Left lung (tissue), 14 donors: ENCODE measurements at places on chromosomes 6 and 20. TPM values are rescaled to one million over a fixed set of nuclear protein-coding genes. Genes with fewer than 3 reads are reported as not detected.

DNA sequence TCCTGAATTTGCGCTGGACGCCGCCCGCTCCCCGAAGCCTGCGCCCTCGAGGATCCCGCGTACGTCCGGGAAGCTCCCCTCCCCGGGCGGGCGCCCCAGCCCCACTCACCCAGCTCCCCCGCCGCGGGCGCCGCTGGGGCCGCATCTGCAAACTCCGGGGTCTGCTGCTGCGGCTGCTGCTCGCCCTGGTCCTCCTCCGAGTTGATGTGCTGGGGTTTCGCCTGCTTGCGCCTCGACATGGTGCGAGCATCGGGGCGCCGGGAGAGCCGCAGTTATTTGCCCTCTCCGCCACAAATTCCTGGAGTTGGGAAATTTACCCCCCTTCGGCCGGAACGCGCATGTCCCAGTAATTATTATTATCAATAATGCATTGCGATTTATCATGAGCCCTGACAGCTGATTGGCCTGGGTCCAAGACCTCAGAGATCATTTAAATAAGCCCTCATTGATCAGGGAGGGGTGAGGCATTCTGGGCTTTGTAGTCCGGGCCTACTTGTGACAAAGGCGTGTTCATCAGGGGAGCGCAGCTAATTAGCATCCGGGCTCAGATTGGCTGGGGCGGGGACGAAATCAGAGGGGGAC, at the start of gene SALL4:
Gene SALL4, minus strand, starts transcription at position 352 of the 582 bp plus-strand sequence. Its CDS starts 113 bp downstream, at position 239.
- peaks cover 72% of the 10 kb centered on the region for H3K27me3 ChIP-seq
- no peak for DNase-seq
- H3K36me3 ChIP-seq, result no peaks in the 10 kb centered on the region
- peaks cover 13% of the 10 kb centered on the region for H3K4me1 ChIP-seq
- H3K27ac ChIP-seq, result no peak within 1 kb of the TSS

DNA sequence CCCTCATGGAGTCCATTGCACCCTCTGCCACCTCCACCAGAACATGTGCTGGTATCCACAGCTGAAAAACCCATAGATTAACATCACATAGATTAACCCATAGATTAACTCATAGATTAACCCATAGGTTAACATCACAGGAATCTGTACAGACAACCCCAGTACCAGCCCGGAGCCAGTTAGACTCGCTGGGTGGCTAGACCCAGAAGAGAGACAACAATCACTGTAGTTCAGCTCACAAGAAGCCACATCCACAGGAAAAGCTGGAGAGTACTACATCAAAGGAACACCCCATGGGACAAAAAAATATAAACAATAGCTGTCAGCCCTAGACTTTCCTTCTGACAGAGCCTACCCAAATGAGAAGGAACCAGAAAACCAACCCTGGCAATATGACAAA, 25.1 kb downstream of the SERPINB9 start:
- H3K27me3 ChIP-seq, result no peaks in the 10 kb centered on the region
- no peaks in the 10 kb centered on the region for H3K36me3 ChIP-seq
- peaks cover 8% of the 10 kb centered on the region for H3K4me1 ChIP-seq
- no peak overlapping the region for H3K27ac ChIP-seq

DNA sequence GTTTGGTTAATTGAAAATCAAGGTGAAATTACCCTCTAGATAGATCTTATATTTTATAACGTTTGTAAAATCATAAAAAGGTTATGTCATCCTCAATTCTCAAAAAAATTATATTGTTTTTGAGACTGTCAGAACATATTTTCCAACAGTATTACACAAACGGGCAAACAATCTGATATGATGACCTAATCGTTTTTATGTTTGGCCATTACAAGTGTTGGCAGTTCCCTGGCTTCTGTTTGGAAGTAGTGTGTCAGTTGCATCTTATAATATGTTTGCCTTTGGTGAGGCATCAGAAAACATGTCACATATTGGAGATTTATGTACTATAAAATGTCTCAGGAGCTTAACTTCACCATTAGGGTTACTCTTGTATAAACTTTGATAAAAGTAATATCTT, 308.1 kb upstream of the EPHA7 start:
- no peak for DNase-seq
- no peak overlapping the region for H3K4me3 ChIP-seq
- H3K36me3 ChIP-seq, result no peaks in the 10 kb centered on the region
- no peaks in the 10 kb centered on the region for H3K27me3 ChIP-seq
- no peak overlapping the region for H3K27ac ChIP-seq
- no peaks in the 10 kb centered on the region for H3K4me1 ChIP-seq

Gene COL12A1
- polyA plus RNA-seq, result 44.2 TPM

DNA sequence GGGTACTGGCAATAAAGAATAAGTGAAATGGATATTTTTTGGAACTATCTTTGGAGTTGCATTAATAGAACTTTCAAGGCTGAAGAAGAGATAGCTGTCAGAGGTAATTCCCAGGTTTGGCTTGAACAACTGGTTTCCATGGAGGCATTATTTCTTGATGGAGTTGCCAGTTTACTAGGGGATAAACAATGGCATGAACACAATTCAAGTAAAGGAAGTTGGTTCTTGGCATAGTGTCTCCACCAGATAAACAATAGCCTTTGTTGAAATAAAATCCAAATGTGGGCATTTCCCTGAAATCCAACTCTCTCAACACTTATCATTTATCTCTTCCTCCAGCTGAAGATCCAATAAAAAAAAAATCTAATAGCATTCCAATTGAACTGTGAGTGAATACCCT, 454.9 kb downstream of the C6orf118 start:
- H3K27ac ChIP-seq, result no peak overlapping the region
- H3K27me3 ChIP-seq, result no peaks in the 10 kb centered on the region
- H3K4me1 ChIP-seq, result no peaks in the 10 kb centered on the region
- no peaks in the 10 kb centered on the region for H3K36me3 ChIP-seq
- no peak for DNase-seq

Gene GOPC
- polyA plus RNA-seq, result 77.8 TPM

DNA sequence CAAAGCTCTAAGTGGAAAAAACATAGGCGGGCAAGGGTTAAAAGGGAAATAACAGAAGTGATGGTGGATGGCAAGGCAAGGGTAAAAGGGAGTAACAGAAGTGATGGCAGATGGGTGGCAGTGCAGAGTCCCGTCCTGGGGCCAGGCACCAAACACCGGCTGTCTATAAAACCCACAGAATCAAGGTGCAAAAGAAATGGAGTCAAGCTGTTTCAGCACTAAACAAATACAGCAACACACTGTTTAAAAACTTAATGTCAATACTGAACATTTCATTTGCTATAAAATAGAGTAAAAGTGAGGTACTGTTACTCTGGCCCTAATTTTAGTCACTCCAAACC, 87.6 kb downstream of the MAN1A1 start:
- peak overlapping the region; percentile 59 for H3K27ac ChIP-seq
- no peaks in the 10 kb centered on the region for H3K4me1 ChIP-seq
- H3K36me3 ChIP-seq, result no peaks in the 10 kb centered on the region
- no peaks in the 10 kb centered on the region for H3K27me3 ChIP-seq
- no peak overlapping the region for H3K4me3 ChIP-seq
- DNase-seq, result no peak

DNA sequence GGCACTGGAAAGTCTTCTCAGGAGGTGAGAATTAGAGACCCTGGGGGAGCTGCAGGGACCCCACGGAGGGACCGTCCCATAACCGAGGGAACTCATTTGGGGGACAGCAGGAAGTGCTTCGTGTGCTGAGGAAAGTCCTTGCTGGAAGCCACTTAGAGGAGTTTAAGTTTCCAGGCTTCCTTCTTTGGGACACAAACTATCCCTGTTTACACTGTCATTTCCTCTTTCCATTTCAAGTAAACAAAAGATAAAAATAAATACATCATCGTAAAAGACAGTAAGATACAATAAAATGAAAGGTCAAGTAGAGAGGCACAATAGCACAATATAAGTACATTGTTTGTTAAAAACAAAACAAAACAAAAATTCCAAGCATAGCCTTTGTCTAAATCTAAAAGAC, 101.2 kb downstream of the TTLL2 start:
- H3K4me3 ChIP-seq, result no peak overlapping the region
- H3K27ac ChIP-seq, result no peak overlapping the region
- DNase-seq, result no peak
- no peaks in the 10 kb centered on the region for H3K27me3 ChIP-seq
- no peaks in the 10 kb centered on the region for H3K36me3 ChIP-seq

Gene SASH1
- 35.0 TPM for polyA plus RNA-seq

DNA sequence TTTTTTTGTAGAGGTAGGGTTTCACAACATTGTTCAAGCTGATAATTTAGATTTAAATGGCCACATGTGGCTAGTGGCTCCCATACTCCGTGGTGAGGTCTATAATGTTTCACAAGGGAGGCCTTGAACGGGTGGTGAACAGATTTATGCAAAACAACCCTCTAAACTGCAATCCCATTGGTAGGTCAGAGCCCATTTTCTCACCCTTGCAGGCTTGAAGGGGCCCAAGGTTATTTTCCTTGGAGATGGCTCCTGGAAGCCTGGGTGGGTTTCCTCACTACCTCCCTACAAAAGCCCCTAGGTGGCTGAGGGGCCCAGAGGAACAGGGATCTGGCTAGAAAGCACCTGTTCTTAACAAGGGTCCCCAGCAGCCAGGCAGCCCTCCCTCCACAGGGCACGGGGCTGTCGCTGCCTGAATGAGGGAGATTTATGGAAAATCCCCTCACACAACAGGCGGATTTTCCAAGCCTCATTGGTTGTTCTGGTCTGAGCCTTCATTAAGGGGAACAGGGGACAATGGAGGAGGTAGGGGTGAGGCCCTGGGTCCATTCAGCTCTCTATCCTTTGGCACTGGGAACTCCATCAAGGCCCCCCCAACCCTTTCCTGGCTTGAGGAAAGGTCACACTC, 64.6 kb downstream of the VEGFA start:
- peaks cover 11% of the 10 kb centered on the region for H3K4me1 ChIP-seq
- no peak overlapping the region for H3K4me3 ChIP-seq
- H3K27me3 ChIP-seq, result peaks cover 4% of the 10 kb centered on the region
- DNase-seq, result no peak

Gene CYB5R4
- polyA plus RNA-seq, result 9.0 TPM

DNA sequence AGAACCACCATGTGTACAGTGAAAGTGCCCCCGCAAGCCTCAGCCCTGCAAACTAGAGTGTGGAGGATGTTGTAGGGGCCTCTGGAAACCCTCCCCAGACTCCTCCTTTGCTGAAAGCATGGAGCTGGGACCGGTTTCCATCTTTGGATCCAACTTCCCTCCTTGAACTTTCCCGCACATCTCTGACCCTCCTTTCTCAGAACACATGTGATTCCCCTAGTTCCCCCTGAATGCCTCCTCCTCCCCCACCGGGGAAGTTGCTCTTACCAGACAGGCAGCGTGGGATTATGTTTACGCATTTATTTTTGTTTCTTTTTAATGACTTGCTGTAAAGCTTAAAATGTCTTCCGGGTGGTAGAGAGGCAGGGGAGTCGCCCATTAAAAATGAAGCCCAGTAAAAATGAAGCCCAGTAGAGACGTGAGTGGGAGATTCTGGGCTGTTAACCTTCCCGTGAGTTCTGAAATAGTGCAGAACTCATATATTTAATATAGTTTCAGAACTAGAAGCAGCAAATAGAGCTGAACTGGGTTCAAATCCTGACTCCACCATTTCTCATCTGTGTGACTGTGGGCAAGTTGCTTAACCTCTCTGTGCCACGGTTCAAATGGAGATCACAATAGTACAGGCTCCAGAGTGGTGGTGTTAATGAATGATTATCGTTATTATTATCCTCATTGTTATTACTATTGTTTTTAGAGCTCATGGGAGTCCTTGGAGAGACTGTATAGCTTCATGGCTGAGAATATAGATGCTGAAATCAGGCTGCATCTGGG, 8.0 kb upstream of the PTPN1 start:
- peaks cover 37% of the 10 kb centered on the region for H3K4me1 ChIP-seq
- peak overlapping the region; percentile 31 for H3K27ac ChIP-seq
- H3K36me3 ChIP-seq, result no peaks in the 10 kb centered on the region

DNA sequence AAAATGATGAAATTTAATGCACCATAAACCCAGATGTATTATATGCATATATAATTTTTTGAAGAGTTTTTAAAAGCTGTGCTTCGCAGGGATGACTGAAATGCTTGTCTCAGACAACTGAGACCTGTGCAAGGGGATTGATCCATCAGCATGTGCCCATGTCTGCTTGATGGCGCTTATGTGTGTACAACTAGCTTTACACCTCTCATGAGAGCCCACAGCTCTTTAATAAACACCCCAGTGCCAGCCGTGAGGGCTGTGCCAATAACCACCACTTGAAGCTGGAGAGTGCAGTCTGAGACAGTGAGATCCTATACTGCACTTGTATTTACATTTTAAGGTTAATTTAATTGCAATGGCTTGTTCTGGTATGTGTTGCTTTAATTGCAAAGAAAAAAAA, 225.5 kb downstream of the BCKDHB start:
- no peak overlapping the region for H3K27ac ChIP-seq
- no peaks in the 10 kb centered on the region for H3K36me3 ChIP-seq
- H3K4me1 ChIP-seq, result no peaks in the 10 kb centered on the region
- DNase-seq, result no peak
- no peak overlapping the region for H3K4me3 ChIP-seq

GRCh38 chr6:82080767-82081166, 166.8 kb downstream of the IBTK start:
- no peak overlapping the region for H3K27ac ChIP-seq
- H3K27me3 ChIP-seq, result no peaks in the 10 kb centered on the region
- no peaks in the 10 kb centered on the region for H3K4me1 ChIP-seq
- no peaks in the 10 kb centered on the region for H3K36me3 ChIP-seq
- no peak for DNase-seq
- H3K4me3 ChIP-seq, result no peak overlapping the region

DNA sequence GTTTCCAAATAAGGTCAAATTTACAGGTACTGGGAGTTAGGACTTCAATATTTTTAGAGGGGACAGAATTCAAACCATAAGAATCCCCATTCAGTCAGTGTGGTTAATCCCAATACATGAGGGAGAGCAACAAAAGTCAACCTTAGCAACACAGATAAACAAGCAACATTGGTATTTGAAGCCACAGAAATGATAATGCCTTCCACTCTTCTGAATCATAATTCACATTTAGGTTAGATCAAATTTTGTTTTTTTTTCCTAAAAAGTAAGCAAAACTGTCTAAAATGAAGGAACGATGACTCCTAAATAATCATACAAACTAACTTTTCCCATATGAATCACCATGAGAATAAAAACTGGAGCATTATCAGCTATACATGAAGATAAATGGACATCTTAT, 246.0 kb upstream of the TENT5A start:
- H3K4me3 ChIP-seq, result no peak overlapping the region
- H3K4me1 ChIP-seq, result peaks cover 6% of the 10 kb centered on the region
- no peak overlapping the region for H3K27ac ChIP-seq

Gene PPP1R16B
- polyA plus RNA-seq, result 7.1 TPM

DNA sequence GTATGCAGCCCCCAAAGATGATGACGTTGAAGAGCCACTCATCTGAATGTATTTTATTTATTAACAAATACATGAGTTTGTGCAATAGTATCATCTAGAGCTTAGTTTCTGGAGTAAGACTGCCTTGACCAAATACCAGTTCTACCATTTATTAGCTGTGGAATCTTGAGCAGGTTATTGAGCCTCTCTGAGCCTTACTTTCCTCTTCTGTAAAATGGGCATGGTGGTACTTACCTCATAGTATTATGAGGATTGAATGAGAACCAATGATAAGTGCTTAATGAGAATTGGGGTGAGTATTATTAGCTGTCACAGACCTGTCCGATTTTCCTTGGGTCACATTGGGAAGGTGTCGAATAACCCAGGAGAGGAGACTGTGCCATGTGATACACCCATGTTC, 164.2 kb upstream of the RNF24 start:
- DNase-seq, result no peak
- no peak overlapping the region for H3K4me3 ChIP-seq
- H3K27me3 ChIP-seq, result no peaks in the 10 kb centered on the region
- H3K27ac ChIP-seq, result no peak overlapping the region
- H3K4me1 ChIP-seq, result no peaks in the 10 kb centered on the region

- no peaks in the 10 kb centered on the region for H3K36me3 ChIP-seq
- H3K4me1 ChIP-seq, result peaks cover 91% of the 10 kb centered on the region
- peaks cover 37% of the 10 kb centered on the region for H3K27me3 ChIP-seq
Observed at GRCh38 chr20:48787861-48788375, 39.9 kb downstream of the PREX1 start.

Gene PARD6B
- 6.3 TPM for polyA plus RNA-seq
